Stimulated activated naive CD8-positive, alpha-beta T cell treated with anti-CD3 and anti-CD28 coated beads, Interleukin-15, Interleukin-2, amounts not matched to agents 100 U/mL and 50 U/mL, for 24 hours (primary cell): ENCODE measurements at places on chromosomes 1 and 21.

- DNase-seq: no peak
These were observed 137.3 kb downstream of the ZSCAN20 start for GRCh38 chr1:33609739-33610138.

GRCh38 chr1:165659581-165659895 is 28.5 kb downstream of the MGST3 start:
- no peak for DNase-seq

DNA sequence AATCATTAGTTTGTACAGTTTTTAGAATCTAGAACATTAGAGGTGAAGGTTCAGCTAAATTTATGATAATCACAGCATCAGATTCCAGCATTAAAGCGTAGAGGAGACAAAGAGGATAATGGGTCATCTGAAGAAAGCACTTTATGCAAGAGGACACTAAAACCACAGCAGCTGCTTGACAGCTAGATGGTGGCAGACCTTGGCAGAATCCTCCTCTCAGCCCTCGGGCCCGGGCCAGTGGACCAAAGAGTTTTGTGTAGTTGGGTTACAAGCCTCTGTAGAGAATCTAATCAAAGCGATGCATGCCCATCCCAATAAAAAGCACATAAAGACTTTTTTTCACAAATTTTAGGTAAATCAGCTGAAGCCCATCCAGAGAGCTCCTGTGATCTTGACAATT is 59.4 kb downstream of the AK5 start:
- no peak for DNase-seq

DNA sequence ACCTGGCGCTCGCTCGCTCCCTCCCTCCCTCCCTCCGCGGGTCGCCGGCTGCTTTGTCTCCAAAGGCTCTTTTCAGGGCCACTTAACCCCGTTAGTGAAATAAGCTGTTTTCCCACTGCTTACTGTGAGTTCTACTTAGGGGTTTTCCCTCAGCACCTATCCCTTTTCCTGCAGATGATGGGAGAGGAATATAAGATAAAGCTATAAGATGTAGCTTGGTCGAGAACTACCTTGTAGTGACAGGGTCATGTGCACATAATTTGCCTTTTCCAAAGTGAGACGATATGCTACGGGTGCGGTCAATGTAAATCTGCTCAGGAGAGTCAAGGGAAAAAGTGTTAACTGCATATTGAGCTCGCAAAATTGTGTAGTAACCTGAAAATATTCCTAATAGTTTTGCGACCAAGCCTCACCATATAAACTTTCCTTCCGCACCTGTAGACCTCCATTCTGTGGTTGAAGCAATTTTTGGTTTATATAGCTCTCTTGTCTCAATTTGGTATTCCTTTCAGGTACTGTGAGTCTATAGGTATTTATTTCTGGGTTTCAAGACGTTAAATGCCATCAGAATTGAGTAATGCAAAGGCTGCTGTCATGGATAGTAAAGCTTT is 55.8 kb upstream of the BOLA1 start:
- DNase-seq: no peak

GRCh38 chr1:201937624-201938213 is 8.6 kb downstream of the LMOD1 start:
- no peak for DNase-seq

DNA sequence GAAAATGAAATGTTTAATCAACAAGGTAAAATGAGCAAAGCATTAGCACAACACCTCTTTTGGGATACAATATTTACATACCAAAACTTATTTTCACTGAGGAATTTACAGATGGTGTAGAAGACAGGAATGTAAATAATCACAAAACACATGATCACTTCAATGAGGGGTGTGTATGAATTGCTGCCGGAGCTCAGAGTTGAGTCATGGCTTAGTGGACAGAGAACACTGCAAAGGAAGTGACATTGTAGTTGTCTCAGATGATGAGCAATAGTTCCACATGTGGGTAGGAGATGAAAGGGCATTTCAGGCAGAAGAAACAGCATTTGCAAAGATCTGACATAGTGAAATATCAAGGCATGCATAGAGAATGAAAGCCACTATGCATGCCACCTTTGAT is 5.6 kb upstream of the KPRP start:
- DNase-seq: no peak

DNA sequence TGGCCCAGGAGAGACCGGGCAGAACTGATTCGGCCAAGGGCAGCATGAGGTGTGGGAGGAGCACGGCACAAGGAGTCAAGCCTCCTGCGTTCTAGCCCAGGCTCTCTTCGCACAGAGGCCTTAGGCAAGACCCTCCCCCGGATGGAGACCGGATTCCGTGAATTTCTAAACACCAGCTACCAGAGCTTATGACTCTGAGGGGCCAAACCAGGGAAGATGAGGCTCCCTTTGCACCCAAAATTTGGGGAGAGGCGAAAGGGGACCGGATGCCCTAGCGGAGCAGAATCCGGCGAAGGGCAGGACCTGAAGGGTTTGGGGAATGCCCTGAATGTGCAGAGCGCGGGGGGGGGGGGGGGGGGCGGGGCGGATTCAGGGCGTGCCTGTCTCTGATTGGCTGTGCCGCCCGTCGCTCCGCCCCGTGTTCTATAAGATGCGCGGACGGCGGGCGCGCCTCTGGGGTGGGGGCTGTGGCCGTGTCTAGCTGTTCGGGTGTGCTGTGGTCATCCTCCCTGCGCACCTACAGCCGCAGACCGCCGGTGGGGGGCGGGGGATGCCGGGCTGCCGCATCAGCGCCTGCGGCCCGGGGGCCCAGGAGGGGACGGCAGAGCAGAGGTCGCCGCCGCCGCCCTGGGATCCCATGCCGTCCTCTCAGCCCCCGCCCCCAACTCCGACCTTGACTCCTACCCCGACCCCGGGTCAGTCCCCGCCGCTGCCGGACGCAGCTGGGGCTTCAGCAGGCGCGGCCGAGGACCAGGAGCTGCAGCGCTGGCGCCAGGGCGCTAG is at the start of gene TRNP1:
TRNP1 (plus strand) TSS at position 456 of the 783 bp plus-strand sequence; CDS start at position 551, 95 bp downstream.
- DNase-seq: peak; percentile 73

GRCh38 chr1:191889623-191890003 is 268.6 kb upstream of the RGS18 start:
- no peak for DNase-seq

DNA sequence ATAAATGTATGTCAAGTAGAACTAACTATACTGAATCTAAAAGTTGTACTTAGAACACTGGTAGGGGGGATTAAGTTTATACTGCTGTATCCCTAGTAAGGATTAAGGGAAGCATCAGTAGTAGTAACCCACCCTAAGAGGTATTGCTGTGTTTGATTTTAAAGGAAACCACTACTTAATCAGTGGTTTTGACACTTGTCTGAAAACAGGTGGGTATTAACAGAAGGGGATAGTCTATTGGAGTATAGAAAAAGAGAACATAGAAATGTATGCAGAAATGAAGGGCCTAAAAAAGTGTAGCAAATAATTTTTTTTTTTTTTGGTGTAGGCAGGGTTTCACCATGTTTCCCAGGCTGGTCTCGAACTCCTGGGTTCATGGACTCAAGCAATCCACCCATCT is 2.2 kb downstream of the MIGA1 start:
- DNase-seq: no peak

GRCh38 chr1:197876894-197877293 is 25.5 kb upstream of the C1orf53 start:
- no peak for DNase-seq

DNA sequence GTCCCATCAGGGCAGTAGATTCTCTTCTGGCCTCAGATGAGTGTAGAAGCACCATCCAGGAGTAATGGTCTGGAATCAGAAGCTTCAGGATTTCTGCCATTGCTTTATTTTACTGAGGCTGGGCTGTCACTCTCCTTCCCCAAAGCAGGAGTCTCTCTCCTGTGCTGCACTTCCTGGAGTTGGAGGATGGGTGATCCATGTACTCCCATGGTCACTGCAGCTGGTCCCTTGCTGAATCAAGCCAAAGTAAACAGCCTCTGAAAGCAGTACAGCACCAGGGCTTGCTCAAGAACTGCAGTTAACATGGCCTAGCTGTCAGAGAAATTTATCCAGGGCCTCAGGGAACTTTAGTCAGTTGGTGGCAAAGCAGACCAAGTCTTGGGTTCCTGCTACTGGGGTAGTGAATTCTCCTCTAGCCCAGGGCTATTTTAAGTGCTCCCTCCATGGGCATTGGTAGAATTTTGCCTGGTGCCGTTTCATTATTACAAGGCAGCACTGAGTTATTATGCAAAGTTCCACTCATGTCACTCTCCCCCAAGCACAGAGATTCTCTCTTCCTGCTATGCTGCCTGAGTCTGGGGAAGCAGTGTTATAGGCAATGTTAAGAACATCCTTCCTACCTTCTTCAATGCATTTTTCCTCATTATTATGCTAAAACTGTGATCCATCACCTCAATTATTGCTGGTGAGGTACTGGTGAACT is 29.5 kb downstream of the DRAM2 start:
- DNase-seq: no peak

DNA sequence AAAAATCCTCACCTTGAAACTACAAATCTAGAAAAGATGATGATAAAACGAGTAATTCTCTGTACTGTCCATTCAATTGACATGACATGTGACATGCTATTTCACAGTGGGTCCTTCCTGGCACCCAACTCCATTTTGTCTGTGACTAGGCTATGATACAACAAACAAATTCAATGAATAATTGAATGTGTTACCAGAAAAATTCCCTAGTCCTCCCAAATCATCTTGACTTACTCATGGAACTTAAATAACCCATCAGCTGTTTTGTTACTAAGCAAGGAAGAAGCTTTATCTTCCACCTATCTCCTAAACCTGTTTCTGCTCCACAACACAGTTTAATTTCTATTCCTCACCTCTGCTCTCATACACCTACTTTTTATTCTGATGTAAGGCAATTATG is 30.4 kb downstream of the B3GALNT2 start:
- no peak for DNase-seq

DNA sequence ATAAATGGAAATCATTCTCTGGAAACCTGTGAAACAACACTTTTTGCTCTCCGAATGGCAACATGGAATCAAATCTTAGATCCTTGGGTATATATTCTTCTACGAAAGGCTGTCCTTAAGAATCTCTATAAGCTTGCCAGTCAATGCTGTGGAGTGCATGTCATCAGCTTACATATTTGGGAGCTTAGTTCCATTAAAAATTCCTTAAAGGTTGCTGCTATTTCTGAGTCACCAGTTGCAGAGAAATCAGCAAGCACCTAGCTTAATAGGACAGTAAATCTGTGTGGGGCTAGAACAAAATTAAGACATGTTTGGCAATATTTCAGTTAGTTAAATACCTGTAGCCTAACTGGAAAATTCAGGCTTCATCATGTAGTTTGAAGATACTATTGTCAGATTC is 45.7 kb downstream of the PTGFR start:
- DNase-seq: no peak

GRCh38 chr1:34511802-34512201 is 243.0 kb upstream of the GJB5 start:
- DNase-seq: no peak

GRCh38 chr21:36129219-36129618 is 5.7 kb upstream of the CBR3 start:
- DNase-seq: no peak

DNA sequence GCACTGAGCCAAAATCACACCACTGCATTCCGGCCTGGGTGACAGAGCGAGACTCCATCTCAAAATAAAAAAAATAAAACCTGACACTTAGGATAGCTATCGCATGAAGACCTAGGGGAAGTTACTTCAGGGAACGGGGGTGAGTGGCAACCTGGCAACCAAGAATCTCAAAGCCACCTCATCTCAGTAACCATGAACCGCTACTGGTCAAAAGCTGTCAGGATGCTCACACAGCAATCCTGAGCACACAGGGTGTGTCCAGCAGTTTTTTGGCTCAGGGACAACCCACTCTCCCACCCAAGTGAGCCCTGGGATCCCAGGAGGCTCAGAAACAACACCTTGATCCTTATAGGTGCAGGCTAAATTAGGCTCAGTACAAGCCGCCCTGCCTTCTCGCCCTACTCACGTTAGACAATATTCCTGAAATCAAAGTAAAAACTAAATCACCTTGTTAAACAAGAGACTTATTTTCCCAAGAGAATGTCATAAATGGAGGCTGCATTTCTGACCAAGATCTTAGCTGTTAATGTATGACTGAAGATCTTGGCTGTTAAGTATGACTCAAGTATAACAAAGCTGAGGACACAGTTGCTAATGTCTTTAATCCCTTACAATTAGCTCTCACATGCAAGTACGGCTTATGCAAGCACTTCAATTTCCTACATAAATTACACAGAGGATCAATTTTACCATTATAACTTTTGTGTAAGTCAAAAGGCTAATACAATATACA is 48.3 kb upstream of the NADK start:
- DNase-seq: no peak

DNA sequence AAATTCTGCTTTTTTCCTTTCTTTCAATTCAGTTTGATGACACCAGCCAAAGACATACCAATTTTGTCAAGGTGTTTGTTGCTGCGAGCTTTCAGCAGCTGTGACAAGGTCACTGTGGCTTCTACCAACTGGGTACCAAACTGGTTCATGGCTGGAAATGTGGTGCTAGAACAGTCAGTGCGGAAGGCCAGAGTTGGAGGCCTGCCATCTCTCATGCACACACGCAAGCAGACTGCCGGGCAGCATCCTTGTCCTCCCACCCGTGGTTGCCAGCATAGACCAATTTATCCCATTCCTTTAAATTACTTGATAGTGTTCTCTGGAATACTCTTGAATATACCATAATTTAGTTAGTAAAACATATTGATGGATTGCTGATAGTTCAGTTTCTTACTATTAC is 79.9 kb upstream of the GPR52 start:
- DNase-seq: no peak

DNA sequence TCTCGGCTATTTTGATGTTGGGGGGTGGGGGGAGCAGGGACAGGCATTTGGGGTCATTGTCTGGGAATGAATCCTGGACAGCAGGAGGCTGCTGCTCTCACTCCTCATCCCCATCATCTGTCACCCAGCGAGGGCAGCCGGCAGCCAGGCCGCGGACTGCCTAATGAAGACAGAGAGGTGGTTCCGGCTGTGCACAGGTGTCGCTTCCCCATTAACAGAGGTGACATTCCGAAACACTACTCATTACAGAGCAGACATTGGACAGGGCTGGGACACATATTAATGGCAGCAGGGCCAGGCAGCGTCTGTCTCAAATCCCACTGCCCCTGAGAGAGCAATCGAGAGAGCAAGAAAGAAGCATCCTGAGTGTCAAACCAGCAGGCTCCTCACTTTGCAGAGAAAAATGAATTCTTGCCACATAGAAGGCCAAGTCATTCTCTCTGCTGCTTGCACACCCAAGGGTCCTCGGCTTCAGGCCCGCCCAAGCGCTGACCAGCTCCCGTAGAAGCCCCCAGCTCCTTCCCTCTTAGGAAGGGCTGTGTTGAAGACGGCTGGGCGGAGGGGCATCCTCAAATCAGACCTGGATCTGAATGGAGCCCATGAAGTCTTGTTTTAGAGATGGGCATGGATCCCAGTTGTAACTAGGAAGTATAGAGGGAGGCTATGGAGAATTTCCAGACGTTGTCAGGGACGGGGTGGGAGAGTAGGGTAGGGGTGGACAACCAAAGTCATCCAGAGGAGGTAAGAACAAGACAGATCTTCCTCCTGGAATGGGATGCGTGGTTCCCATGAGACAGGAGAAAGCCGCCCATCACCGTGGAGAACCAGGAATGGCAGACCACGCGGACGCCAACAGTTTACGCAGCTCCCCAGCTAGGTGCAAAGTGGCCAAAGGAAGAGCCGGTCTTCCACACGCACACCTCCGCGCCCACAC is 8.2 kb upstream of the LEMD1 start:
- DNase-seq: no peak

GRCh38 chr1:206955476-206956451 is 9.5 kb upstream of the PIGR start:
- no peak for DNase-seq
